Lung (tissue), 17 donors: ENCODE measurements at places on chromosomes 1 and 21.

DNA sequence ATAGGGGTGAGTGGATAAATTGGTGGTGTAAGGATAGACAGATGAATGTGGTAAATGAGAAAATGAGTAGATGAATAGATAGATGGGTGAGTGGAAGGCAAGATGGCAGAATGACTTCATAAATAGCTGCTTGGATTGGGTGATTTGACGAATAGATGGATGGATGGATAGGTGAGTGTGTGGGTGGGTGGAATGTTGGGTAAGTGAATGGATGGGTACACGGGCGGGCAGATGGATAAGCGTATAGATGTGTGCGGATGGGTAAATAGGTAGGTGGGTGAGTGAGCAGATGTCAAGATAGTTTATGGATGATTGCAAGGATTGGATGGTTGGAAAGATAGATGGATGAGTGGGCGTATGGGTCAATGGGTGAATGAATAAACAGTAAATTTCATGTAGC, 59.3 kb downstream of the EPHB2 start:
- DNase-seq: no peak

- no peak for DNase-seq
Observed at GRCh38 chr1:10178597-10179405, 31.6 kb upstream of the KIF1B start.

- DNase-seq: peak; percentile 93
Observed at GRCh38 chr1:3796215-3797061, at the start of gene LRRC47. Gene LRRC47, minus strand, starts transcription at chr1:3796498. Its CDS starts 22 bp downstream, at chr1:3796476.

DNA sequence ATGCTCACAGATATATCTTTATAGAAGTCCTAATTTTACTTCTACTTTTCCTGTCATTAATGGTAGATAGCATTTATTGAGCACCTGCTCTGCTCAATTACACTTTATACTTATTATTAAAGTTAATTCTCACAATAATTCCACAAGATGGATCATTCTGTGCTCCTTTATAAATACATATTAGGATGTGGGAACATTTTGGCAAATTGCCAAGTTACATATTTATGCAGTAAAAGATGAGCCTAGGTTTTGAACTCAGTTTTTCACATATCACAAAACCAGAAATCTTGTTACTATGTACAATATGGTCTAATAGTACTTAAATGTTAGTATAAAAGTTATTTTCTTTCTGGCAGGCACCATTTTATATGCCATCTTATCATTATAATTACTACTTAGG, 895.0 kb upstream of the B3GALT2 start:
- peak; percentile 21 for DNase-seq

DNA sequence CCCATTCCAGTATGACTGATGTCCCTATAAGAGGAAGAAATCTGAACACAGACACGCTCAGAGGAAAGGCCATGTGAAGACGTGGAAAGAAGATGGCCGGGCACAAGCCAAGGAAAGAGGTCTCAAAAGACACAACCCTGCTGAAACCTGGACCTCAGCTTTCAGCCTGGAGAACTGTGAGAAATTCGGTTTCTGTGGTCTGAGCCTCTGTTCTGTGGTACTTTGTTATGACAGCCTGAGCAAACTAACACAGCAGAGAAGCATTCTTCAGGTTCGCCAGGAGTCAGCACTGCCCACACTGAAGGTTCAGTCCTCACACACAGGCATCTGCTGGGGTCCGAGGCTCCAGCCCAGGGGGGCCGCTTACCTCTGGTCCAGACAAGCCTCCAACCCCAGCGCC, 37.7 kb downstream of the SEC16B start:
- DNase-seq: no peak

DNA sequence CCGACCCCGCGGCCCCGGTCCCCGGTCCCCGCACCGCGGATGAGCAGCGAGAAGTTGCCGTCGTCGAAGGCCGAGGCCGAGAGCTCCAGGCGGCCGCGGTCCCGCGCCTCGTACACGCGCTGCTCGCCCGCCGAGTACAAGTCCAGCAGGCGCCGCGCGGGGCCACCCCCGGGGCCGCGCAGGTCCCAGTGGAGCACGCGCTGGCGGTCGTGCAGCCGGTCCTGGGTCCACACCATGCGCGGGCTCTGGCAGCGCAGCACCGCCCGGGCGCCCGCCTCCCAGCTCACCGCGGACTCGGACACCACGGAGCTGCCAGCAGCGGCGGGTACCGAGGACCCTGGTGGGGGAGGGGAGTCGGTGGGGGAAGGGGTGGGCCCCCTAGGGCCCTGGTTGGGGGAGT, 2.9 kb downstream of the MXRA8 start:
- peak; percentile 71 for DNase-seq

DNA sequence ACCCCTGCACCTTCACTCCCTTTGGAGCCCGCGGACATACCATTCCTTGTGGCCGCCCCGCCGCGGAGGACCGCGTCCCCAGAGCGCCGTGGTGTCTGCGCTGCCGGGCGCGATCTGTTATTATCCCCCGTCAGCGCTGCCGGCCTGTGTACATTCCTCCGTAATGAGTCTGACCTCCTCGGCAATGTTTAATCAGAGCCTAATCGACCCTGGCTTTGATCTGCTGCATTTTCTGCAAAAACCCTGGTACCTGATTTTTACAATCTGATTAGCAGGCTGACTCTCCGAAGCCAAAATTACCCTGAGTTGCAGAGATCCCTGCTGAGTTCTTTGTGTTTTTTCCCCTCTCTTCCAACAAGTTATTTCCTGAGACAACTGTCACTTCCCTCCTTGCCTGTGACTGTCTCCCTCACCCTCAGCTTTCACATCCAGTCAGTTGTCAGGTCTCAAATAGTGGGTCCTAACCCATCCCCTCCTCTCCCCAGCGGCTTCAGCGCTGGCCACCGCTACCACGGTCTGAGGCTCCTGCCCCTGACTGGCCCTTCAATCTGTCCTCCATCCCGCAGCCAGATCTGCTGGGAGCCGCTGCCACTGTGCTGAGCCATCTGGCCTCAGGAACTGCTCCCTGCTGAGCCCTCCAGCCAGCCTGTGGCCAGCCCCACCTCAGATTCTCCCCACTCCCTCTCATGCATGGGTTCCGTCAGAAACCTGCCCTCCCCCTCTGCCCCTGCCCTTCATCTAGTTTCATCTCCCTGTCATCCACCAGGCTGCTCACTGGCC, 53.5 kb downstream of the GLIS1 start:
- no peak for DNase-seq

DNA sequence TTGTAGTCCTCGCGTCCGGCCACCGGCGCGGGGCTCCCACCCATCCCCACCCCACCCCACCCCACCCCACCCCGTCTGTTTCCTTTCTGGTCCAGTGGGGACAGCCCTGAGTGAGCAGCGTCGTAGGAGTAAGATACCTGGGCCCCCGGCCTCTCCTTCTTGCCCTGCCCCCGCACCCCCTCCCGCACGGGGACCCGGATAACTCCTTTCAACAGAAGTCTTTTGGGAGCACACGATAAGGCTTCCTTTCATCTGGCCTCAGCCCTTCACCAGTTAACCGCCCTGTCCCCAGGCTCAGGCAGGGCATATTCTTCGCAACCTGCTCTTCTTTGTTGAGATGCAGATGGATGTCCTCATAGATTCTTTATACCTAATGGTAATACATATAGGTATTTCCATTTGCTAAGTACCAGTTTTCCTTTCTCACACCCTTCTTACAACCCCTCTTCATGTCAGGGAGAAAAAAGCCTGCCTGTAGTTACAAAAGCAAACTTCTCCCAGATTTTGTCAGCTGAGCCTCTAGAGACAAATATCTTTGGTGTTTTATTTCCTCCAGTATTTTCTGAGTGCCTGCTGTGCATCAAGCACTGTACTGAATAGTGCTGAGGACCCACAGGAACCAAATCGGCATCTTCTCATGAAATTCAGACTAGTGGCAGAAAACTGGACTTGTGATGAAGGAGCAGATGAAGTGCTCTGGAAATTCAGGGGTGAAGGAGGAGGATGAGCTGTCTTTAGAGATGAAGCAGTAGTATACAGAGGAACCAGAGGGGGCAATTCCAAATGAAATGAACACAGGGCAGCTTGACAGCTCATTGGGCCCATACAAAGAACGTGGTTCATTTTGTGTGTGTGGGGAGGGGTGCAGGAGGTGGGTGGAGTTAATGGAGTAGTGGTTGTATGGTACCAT, 33.6 kb downstream of the SLC2A1 start:
- DNase-seq: no peak

DNA sequence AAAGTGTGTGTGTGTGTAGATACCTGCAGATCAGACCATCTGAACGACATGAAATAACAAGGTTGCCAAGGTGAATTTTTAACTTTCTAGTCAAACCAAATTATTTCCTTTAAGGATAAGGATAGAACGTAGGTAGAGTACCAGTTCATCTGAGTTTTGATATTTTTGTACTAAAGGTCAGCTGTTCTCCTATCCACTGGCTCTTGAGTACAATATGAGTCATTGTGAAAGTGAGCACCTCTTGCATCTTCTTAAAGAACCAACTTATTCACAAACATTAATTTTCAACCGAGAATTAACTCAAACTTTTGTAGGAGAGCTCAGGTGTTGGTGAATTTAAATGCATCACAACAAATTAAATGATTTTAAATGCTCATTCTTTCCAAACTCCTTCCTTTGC, 71.5 kb downstream of the IFI44 start:
- no peak for DNase-seq

- DNase-seq: no peak
Observed at GRCh38 chr1:91919962-91920361, 29.2 kb upstream of the BRDT start.

- peak; percentile 72 for DNase-seq
Observed at GRCh38 chr1:111733183-111733991, 5.8 kb downstream of the INKA2 start.

DNA sequence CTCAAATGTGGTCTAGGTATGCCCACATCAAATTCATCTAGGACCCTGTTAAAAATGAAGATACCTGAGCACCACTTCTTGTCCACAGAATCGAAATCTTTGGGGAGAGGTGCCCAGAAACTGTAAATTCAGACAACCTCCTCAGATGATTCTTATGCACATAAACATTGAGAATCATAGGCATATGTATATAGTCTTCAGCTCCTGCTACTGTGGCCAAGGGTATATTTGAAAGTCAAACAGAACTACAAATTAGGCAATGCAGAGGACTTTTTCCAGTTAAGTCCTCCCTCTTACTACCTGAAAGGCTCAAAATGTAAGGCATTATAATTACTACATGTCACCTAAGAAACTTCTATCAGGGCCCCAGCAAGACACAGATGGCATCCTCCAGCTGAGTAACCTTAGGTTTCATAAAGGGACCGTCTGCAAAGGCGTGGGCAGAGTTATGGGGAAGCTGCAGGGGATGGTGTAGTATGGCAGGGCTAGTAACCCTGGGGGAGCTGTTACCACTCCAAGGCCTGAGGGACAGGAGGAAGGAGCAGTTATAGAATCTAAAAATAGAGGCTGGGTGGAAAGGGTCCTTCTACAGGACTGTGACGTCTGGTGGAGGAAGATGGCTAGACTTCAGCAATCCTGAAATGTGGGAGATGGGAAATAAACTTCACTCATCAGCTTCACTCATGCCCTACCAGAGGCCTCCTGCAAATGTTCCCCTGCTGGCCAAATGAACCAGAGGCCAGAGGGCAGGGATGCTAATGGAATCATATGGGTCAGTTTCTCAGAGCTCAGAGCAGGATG, 46.3 kb downstream of the DAB1 start:
- DNase-seq: no peak

GRCh38 chr1:43979528-43980254, 681 bp downstream of the B4GALT2 start:
- peak; percentile 65 for DNase-seq

DNA sequence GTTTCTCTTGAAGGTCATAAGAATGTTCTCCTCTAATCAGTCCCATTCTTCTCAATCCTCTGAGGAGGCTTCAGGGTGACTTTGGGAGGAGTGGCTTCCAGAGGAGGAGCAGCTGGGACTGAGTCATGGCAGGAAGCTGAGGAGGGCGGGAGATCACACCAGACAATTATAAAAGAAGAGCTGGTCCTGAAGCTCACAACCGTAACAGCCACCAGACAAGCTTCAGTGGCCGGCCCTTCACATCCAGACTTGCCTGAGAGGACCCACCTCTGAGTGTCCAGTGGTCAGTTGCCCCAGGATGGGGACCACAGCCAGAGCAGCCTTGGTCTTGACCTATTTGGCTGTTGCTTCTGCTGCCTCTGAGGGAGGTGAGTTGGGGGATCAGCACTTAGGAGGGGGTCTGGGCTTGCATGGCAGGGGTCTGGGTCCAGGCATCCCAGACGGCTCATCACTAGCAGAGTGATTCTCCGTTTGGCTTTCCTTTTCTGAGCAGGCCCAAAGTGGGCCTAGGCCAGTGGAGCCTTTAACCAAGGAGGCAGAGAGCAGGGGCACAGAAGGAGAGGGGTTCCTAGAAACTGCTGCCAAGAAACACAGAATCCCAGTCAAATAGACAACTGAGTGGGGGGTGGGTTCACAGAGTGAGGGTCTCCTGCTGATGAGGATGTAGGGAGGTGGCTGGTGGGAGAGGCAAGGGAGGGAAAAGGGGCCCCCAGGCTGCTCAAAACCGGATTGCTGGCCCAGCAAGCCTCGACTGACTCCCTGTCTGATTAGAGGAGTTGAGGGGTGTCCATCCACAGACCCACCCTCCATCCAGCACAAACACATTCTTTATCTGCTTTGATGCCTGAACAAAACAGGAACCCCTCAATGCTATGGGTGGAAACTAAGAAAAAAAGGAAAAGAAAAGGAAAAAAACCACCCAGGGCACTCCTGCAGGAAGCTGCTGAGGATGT, at the start of gene ECM1:
ECM1 (plus strand) TSS at position 198 of the 953 bp plus-strand sequence; CDS start at position 299, 101 bp downstream.
- DNase-seq: no peak

GRCh38 chr1:77047978-77048614, 171.1 kb downstream of the PIGK start:
- DNase-seq: no peak
